ENCODE measurements at places on chromosomes 2 and 18. TPM values are rescaled to one million over a fixed set of nuclear protein-coding genes. Genes with fewer than 3 reads are reported as not detected.

The GRP gene
- 1.3 TPM for total RNA-seq

The CXCR1 gene
- 0.31 TPM for total RNA-seq

The MTHFD2 gene
- 43.8 TPM for total RNA-seq

The IL1RN gene
- 44.7 TPM for total RNA-seq

The BUB1 gene
- 18.2 TPM for total RNA-seq

The REG3A gene
- not detected for total RNA-seq

The HJURP gene
- total RNA-seq: 9.8 TPM

The RGPD3 gene
- total RNA-seq: 1.1 TPM

The RMDN2 gene
- 10.9 TPM for total RNA-seq

The GKN1 gene
- total RNA-seq: not detected

The CYP1B1 gene
- total RNA-seq: 8.0 TPM

The TFCP2L1 gene
- 5.8 TPM for total RNA-seq

The ASB18 gene
- 3.5 TPM for total RNA-seq

The G6PC2 gene
- not detected for total RNA-seq

The RTKN gene
- 42.1 TPM for total RNA-seq

The PROKR1 gene
- total RNA-seq: 1.0 TPM

The ITPRIPL1 gene
- 6.3 TPM for total RNA-seq

The RAPGEF4 gene
- 11.3 TPM for total RNA-seq

The UGT1A10 gene
- total RNA-seq: not detected

The KLHL41 gene
- 2,840 TPM for total RNA-seq

The FTCDNL1 gene
- 6.7 TPM for total RNA-seq

The FBXO36 gene
- total RNA-seq: 3.1 TPM

The CAPN14 gene
- 20.5 TPM for total RNA-seq

The IL18RAP gene
- 0.31 TPM for total RNA-seq
